Heart left ventricle (tissue), 16 donors: ENCODE measurements at places on chromosomes 6 and 20.

DNA sequence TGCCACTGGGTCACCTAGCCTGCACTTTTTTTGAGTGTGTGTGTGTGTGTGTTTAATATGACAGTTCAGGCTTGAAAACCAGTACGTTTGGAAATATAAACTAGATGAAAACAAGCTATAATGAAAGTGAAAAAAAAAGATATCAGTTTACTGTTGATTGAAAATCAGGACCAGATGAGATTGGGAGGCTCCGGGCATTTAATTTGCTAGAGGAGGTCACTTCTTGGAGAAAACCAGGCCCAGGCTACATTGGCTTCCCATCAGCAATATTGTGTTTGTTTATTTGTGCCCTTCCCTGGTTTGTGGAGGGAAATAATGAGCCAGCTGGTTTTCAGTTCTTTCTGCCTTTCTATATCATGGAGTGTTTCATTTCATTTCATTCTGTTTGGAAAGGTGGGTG, 246.6 kb upstream of the JAG1 start:
- no peak for DNase-seq

GRCh38 chr6:90351696-90352095, 55.1 kb upstream of the BACH2 start:
- DNase-seq = no peak

GRCh38 chr6:157711060-157711459, 112.0 kb upstream of the SNX9 start:
- no peak for DNase-seq

DNA sequence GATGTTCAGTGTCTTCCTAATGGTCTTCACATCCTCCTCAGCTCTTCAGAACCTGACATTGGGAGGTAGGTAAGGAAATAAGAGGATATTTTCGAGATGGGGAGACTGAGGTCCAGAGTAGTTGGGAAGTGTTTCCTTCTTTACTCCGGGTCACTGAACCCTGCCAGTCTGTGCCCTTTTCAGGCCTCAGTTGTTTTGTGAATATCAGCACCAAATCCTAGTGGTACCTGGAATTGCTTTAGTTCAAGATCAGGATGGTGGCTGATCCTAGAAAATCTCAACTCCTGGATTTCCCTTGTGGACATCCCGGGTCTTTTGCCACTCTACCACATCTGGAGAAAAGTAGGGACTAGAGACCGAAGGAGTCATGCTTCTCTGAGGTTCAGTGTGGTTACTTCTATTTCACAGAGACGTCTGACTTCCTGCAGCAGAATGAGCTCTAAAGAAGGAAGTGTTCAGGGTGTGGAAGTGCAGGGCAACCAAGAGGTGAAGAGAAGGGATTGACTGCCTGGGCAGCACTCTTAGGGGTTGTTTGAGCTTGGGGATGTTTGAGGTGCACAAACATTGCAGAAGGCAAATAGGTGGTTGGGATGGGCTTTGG, 995 bp downstream of the STK4 start:
- DNase-seq = no peak

- no peak for DNase-seq
Observed at GRCh38 chr6:144725736-144726522, 440.8 kb downstream of the UTRN start.
